ENCODE measurements at places on chromosomes 5 and 9.

DNA sequence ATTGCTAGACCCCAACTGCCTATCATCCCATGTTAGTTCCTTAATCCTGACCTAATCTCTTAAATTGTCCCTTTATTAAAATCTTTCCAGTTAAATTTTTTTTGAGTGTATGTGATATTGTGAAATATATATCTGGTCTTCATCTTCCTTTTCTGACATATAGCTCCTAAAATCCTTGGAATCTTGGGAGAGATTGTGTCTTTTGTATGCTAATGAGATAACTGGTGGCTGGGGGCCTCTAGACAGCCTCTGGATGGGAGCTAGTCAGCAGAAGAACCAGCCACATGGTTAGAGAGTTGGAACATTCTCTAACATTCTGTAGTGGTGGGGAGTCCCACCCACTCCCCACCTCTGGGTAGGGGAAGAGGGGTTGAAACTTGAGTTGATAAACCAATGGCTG, 3.7 kb upstream of the CCL19 start:
- no peak for DNase-seq

DNA sequence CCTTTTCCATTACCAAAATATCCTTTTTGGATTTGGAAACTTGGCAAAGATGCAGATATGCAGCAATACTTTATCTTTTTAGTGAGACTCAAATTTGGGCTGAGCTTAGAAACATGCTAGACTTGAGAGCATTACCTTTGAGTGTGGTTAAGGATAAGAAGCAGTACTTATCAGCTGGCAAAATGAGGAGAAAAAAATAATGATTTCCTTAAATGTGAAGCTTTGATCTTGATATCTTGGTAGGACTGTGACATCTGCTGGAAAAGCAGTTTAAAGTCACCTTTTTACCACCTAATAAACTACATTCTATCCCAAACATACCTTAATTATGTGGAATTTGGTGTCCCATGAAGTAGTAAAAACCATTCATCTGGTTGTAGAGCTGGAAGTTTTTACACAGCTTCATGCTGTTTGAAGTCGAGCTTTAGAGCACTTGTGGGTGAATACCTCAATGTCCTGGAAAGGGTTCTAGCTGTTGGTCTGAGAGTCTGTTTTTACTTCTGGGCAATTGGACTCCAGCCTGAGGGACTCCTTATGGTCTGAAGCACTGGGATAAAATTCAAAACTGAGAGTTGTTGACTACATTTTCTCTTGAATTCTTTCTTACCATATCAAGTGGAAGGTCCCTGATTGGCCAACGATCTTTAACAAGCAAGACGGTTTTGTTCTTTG, 53.4 kb downstream of the LRRC70 start:
- no peak for DNase-seq

DNA sequence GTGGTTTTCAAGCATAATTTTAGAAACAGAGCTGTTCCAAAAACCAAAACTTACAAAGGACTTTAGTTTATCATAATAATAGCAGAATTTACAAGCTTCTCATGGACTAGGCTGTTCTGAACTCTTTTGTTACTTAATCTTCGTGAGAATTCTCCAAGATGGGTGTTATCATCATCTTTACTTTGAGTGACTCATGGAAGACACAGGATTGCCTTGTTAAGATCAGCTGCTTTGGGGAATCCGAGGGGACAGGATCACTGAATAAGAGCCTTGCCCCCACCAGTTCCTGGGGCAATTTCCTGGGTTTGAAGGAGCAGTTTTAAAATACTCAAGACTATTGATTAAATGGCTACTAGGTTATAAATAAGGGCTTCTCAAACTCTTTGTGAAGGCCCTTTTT, 80.5 kb downstream of the CFAP90 start:
- no peak for DNase-seq

GRCh38 chr9:99722877-99723276, 98.8 kb upstream of the NR4A3 start:
- no peak for DNase-seq

- DNase-seq: peak; percentile 55
Measured at GRCh38 chr5:132456296-132456986, 34.1 kb downstream of the IRF1 start.

- DNase-seq: no peak
Measured at GRCh38 chr5:87081016-87081415, 186.7 kb upstream of the RASA1 start.

GRCh38 chr5:169801781-169802180, 164.7 kb downstream of the DOCK2 start:
- no peak for DNase-seq

- DNase-seq: no peak
Measured at GRCh38 chr5:124371111-124371706, 375.2 kb downstream of the ZNF608 start.

DNA sequence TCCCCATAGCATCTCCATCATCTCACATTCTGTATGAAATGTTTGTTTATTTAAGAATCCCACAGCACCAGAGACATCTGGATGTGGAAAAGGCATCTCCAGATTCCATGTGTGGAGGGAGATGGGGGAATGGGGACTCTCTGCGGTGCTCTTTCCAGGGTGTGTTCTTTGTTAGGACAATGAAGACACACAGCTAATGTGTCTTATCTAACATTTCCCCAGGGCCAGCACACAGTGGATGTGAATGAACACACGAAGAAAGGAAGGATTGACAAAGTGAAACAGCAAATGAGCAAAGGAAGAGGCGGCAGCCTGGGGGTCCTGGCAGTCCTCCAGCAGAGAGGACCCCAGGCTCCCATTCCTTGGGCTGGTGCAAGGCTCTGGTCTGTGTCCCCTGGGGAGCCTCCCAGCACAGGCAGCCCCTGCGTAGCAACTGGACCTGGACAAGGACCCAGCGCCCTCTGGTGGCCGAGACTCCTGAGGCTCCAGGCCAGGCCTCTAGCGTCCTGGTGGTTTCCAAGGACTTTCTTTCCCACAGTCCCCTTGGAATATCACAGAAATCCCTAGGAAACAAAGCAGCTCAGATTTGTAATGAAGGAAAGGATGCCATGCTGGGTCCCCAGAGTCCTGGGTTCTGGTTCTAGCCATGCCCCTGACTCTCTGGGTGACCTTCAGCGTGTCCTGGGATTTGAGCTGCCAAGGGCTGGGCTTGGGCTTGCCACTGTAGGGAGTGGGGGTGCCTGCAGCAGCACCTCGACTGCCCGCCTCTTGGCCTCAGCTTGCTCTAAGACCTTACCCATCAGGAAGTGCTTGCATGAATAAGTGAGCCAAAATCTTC, 3.5 kb upstream of the PDLIM7 start:
- peak; percentile 86 for DNase-seq

DNA sequence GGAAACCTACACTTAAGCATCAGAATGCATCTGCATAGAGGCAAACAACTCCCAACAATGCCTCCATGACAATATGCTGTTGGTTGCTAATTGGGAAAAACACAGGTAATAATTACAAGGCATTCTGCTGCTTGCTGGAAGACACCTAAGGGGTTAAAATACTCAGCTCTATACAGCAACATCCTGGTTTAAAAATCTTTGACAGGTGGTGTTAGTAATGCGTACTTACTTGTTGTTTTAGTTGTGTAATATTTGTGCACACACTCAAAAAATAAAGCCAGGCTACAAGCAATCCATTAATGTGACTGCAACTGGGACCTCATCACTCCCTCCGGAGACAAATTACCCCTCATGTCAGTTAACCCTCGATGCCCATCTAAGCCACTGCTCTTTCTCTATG, 126.3 kb upstream of the ELL2 start:
- DNase-seq: no peak

DNA sequence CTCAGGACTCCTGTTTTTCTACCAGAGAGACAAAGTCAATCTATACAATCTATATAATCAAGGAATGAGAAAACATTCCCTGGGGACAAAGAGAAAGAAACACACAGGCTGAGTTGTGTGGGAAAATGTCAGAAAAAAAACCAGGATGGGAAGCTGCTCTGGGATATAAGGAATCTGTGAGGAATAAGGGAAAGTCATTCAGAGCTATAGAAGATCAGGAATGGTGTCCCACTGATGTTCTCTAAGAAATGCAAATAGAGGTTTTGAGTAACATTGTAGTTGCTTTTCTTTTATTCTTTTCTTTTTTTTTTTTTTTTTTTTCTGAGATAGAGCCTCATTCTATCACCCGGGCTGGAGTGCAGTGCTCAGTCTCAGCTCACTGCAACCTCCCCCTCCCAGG, 605.9 kb upstream of the KLF4 start:
- no peak for DNase-seq

- no peak for DNase-seq
Measured at GRCh38 chr5:170426149-170426767, 37.1 kb upstream of the KCNMB1 start.

DNA sequence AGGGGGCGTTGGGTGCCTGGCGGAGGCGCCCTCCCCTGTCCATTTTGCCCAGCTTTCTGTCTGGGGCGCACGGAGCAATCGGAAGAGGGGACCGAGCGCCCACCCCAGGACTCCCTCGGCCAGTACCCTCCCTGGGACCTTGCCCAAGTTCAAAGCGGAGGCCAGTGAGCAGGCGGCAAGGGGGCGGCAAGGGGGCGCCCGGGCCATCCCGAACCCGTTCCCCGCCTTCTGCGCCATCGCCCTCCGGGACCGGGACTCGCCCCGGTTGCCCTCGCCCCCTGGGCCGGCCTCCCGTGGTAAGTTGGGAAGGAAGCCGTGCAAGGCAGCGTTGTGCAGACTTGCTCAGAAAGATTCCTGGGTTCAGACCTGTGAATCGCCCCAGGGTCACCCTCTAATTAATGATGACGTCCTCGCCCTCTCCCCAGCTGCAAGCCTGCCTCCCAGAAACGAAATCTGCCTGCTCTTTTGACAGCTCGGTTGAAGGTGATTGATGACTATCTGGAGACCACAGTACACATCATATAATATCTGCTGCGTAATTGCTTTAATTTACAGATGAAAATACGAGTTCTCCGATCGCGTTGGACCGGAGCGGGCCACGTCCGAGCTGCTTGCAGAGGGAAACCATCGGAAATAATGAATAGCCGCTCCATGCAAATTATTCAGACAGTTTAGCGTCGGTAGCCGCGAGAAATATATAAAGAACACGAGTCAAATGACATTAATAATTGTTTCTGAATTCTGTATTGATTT, 1.4 kb upstream of the IRX4 start:
- DNase-seq: no peak

GRCh38 chr5:122576256-122577016, 198.4 kb upstream of the SNX2 start:
- DNase-seq: no peak

- DNase-seq: no peak
Measured at GRCh38 chr9:128146591-128147120, 2.6 kb upstream of the LCN2 start.

DNA sequence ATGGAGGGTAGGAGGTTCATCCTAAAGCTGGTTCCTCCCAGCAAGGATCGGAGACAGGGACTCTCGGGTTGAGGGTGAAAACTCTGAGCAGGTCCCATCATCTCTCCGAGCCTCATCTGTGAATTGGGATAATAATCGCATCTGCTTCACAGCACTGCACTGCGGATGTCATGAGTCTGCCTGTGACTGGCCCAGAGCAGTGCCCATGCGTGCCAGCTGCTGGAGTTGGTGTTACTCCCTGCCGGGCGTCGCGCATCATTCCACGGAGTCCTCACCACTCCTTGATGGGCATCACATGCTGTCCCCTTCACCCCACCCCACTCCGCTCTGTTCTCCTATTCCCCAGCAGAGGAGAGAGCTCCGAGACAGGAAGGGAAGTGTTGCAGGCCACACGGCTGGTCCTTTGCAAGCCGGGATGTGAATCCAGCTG, 35.1 kb upstream of the ORM1 start:
- DNase-seq: no peak

GRCh38 chr9:132241840-132242620, 80.2 kb downstream of the NTNG2 start:
- DNase-seq: peak; percentile 60

DNA sequence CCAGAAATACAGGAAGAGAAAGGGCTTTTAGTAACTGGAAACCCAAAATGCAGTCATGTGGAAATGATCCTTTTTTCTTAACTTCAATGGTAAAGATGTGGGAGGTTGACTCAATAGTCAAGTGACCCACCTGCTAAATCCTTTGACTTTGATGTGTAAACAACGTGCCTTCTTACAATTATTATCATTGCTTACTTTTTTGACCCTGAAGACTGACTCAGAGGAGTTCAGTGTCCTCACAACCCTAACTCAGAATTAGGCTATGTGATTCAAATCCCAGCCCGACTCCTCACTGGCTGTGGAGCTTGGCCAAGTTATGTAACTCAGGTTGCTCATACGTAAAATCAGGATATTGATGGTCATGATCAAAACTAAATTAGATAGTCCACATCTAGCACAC, 27.9 kb downstream of the ANXA1 start:
- DNase-seq: no peak

- DNase-seq: no peak
Measured at GRCh38 chr5:163730206-163730756, 224.9 kb downstream of the MAT2B start.

DNA sequence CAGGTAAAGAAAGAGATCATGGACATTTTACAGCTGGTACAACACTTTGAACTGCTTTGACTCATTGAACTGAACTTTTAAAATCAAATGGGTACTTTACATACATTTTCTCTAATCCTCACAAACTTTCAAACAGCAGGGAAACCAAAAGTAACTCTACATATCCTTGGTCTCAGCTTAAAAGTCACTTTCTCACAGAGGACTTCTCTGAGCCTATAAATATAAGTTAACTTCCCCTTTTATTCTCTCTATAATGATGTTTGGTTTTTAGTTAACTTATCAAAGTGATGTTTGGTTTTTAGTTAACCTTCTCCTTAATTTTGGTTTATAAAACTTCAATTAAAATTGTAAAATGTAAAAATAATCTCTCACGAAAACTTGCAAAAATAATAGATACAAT, 209.8 kb downstream of the MCTP1 start:
- no peak for DNase-seq

DNA sequence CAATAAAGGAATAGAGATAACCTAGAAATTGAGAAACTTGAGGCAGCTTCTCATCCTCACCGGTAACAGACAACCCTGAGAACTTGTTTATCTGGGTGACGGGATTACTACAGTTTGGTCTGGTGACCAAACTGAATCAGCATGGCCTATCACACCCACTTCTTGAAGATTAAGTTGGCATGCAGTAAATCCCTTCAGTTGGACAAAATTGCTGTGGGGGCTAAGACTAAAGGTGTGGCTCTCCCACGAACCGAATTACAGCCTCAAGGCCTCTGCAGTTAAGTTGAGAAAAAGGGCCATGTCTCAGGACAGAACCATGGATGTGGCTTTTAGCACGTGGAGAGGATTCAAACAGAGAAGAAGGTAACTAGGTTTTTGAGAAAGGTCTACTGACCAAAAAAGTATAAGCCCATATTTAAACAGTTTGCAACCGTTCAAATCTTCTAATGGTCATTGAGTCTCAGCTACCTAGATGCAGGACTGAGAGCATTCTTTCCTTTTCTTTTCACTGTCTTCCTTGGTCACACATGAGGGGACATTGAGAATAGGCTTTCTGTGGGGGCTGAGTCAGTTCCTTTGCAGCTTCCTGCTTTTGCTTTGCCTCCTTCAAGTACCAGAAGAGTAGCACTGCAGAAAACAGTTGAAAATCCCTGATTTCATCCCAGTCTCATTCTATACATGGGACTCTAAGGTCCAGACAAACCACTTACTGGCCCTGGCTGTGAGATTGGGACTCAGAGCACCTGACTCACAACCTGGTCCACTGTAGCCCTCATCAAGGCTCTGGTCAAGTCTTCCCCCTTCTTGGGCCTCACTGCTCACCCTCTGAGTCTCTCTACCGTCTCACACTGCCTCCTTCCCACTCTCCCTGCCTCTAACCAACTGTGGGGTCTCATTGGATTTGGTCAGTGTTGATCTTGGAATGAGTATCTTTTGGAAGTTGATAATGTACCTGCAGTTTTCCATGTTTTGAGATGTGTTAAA, 30.9 kb downstream of the PDE6A start:
- no peak for DNase-seq

All from activated naive CD4-positive, alpha-beta T cell treated with Interleukin-2 at 50 U/mL for 16 hours (primary cell).